ENCODE measurements at places on chromosomes 3 and 15. TPM values are rescaled to one million over a fixed set of nuclear protein-coding genes. Genes with fewer than 3 reads are reported as not detected.

DNA sequence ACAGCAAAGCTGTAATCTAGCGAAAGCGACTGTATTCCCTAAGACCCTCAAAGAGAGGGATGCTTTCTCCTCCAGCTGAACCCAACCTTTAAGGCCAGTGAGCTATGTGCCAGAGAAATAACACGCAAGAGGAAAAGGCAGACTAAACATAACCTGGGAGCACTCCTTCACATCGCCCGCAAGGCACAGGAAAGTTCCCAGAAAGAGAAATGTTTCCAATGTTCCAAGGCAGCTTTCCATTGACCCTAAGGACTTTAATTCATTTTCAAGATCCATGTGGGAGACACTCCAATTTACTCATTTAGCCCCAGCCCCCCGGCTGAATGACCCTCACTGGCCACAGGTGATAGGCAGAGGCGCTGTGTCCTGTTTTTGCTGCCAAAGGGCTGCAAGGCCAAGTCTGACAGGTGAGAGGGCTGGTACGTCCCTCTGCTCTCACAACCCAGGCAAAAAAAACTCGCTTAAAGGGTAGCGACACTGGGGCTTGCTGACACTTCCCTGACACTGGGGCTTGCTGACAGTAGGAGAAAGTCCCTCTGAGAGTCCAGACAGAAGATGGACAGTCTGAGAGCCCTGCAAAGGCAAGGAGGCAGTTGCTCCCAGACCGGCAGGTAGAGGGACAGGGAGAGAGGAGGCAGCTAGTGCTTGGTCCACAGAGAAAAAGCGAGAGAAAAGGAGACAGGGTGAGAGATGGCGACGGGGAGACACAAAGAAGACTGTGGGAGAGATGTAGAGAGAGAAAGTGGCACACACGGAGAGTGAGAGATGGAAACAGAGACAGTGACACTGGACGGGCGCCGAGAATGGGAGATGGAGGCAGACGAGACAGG lies 702 bp downstream of the ARHGEF3 start:
- DNase-seq, result no peak

DNA sequence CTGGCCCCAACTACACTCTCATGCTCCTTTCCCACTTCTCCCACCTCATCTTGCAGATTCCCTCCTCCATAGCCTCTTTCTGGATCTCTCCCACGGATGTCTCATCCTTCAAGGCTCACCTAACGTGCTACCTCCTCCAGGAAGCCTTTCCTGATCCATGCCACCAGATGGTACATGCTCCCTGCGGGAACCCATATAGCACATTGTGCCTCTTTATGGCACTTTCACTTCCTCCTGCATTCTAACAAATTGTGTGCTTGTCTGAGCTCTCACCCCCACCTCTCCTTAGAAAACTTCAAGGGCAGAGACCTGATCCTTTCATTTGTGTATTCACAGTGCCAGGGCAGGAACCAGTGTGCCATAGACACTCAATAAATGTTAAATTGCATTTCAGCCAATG lies 63.0 kb downstream of the HES1 start:
- DNase-seq, result no peak

The GJD2 gene
- total RNA-seq, result not detected

The NDUFB4 gene
- 126 TPM for total RNA-seq

GRCh38 chr3:172680684-172681083 lies 30.2 kb downstream of the NCEH1 start:
- DNase-seq, result no peak

GRCh38 chr3:60641354-60641753 lies 609.9 kb downstream of the FHIT start:
- no peak for DNase-seq

DNA sequence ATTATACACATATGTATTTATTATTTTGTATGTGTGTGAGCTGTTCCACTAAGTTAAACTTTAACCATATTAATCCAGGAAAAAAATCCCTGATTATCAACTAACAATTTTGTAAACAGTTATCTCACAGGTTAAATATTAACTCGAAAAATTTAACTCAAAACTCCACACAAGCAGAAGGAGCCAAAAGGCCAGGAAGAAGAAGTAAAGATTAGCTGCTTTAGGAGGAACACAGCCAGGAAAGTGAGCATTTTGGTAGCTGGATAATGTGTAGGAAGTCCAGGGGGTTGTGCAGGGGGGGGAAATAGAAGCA lies 425.0 kb downstream of the TIGIT start:
- no peak for DNase-seq

The CSPG4 gene
- not detected for total RNA-seq

- no peak for DNase-seq
These were observed 320.9 kb upstream of the ICE2 start for GRCh38 chr15:60799885-60800284.

The CADM2 gene
- 0.40 TPM for total RNA-seq

The P2RY12 gene
- total RNA-seq, result not detected

- no peak for DNase-seq
These were observed 1.4 kb downstream of the GLCE start for GRCh38 chr15:69161878-69162213.

Measured in naive thymus-derived CD4-positive, alpha-beta T cell (primary cell).